Right ventricle myocardium inferior (tissue), 1 donor: ENCODE measurements at places on chromosomes 12 and 14. TPM values are rescaled to one million over a fixed set of nuclear protein-coding genes. Genes with fewer than 3 reads are reported as not detected.

- no peak for DNase-seq
Observed at GRCh38 chr12:11795192-11795912, 145.9 kb downstream of the ETV6 start.

Gene ACYP1
- total RNA-seq: 11.7 TPM

DNA sequence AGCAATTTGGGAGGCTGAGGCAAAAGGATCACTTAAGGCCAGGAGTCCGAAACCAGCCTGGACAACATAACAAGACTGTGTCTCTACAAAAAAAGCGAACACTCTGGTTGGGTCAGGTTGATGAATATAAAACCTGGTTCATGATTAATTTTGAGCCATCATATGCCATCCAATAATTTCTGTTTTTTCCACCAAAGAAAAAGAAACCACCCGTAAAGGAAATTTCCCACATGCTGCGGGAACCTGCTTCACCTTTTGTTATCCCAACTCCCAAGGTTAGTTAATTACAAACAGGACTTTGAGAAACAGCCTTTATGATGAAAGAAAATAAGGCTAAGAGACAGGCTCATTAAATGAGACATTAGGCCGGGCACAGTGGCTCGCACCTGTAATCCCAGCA lies 24.1 kb upstream of the BICDL1 start:
- no peak for DNase-seq

Gene TMEM30B
- total RNA-seq: 0.30 TPM

Gene IL31
- not detected for total RNA-seq

- no peak for DNase-seq
Observed at GRCh38 chr12:4681732-4682131, 32.8 kb downstream of the NDUFA9 start.

Gene BCL2L2
- total RNA-seq: 35.4 TPM

DNA sequence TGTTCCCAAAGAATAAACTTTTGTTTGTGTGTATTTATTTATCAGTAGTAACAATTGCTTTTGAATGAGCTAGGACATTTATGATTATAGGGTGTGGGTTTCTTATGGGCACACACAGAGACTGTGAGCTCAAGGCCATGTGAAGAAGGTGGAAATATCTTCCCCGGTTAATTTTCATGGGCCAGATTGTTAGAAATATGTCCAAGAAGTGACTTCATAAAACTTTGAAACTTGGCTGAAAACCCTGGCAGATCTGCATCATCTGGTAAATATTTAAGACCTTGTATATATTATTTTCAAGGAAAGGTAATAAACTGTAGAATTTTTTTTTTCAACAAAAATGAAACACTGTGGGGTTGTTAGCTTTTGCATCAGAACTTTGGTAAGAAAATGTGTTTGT lies 53.5 kb upstream of the RNU6-8 start:
- no peak for DNase-seq

- DNase-seq: no peak
Observed at GRCh38 chr14:95137804-95138167, 19.5 kb downstream of the DICER1 start.

DNA sequence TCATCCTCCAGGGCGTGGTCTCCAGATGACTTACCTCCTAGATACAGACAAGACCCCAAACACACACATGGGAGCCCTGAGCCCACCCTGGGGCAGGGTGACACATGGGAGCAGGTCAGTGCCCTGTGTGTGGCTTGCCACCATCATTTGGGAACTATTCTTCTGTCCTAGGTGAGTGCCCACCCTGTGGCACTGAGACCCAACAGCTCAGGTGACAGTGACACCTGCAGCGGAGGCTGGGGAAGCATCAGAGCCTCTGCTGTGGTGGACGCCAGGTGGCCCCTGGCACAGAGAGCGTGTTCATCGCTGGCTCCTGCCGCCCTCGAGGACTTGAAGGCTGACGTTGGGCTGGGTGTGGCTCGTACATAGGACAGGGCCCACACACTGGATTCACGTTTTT lies 23.0 kb downstream of the SFSWAP start:
- no peak for DNase-seq

DNA sequence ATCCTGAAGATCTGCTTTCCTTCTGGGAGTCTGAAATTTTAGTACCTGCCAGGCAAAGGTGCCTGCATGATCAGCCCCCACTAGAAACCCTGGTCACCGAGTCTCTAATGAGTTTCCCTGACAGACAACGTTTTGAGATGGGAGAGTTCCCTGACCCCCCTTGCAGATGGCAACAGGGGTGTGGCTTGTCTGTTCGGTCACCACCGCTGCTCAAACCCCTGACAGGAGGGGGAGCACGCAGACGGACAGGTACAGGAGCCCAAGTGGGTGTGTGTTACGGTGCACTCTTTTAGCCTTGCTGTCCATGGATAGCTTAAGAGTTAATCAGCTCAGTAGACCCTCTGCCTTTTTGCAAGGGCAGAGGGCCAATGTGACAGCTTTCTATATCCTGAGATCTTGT lies 19.3 kb upstream of the CDKN3 start:
- DNase-seq: no peak

DNA sequence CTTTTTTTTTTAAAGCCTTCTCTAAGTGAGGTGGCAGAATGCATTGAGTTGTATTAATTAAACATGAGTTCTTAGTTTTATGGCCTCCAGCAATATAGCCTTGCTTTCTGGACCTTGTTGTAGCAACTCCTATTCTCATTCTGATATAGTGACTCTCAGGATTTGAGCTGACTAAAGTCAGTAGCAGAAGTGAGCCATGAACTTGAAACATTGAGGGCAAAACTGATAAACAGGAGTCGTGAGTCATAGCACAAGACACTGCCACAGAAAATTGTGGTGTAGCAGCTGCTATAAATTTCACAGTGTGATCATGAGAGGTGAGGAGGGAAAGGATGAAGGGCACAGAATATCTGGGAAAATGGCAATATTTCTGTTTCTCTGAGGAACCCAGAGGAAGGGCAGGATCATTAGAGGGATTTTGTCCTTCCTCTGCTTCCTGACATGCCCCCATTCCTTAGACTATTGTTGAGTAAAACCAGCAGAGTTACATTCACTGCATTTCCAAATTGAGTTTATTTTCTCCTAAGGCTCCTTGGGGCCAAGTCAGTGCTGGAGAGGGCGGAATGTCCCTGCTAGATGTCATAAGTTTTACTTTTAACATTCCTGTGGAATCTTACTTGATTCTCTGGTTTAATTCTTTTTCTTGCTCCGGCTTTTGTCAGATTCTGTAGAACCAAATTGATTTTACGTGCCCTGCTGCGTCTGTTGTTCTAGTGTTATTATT lies 7.5 kb downstream of the KLRG1 start:
- DNase-seq: no peak

Gene SCAF11
- total RNA-seq: 76.6 TPM

- no peak for DNase-seq
Observed at GRCh38 chr12:128644664-128645296, 179.0 kb downstream of the SLC15A4 start.

Gene TAMALIN
- total RNA-seq: 20.3 TPM

- DNase-seq: no peak
Observed at GRCh38 chr12:57519796-57520052, 590 bp downstream of the DDIT3 start.

- no peak for DNase-seq
Observed at GRCh38 chr12:110002676-110003515, 3.7 kb downstream of the ANKRD13A start.

GRCh38 chr14:28468191-28469151 lies 298.1 kb upstream of the FOXG1 start:
- no peak for DNase-seq
